ENCODE measurements at places on chromosomes 4 and X.

- DNase-seq = no peak
Measured at GRCh38 chr4:52234561-52235440, 183.7 kb downstream of the SPATA18 start.

DNA sequence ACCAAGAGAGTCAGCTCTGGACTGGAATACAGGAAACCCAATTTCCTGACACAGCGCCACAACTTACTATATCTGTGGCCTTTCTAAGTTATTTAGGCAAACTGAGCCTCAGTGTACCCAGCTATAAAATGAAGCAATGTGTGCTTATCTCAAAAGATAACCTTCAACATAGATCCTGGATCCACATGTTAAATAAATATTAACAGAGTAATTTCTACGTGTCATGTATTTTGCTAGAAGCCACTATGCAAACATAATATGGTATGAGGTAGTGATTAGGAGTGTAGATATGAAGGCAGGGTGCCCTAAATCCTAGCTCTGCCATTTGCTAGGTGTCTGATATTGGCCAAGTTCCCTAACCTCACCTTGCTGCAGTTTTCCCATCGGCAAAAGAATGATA lies 527.0 kb downstream of the RAB28 start:
- DNase-seq = no peak

GRCh38 chr4:26319949-26320537 lies 771 bp upstream of the RBPJ start:
- peak; percentile 44 for DNase-seq

- no peak for DNase-seq
Measured at GRCh38 chr4:24024605-24025004, 134.8 kb upstream of the PPARGC1A start.

- no peak for DNase-seq
Measured at GRCh38 chr4:47071901-47072341, 40.6 kb downstream of the GABRB1 start.

GRCh38 chr4:38531141-38531727 lies 132.8 kb upstream of the KLF3 start:
- no peak for DNase-seq

GRCh38 chr4:52999626-53000025 lies 137.5 kb downstream of the RASL11B start:
- DNase-seq = no peak

DNA sequence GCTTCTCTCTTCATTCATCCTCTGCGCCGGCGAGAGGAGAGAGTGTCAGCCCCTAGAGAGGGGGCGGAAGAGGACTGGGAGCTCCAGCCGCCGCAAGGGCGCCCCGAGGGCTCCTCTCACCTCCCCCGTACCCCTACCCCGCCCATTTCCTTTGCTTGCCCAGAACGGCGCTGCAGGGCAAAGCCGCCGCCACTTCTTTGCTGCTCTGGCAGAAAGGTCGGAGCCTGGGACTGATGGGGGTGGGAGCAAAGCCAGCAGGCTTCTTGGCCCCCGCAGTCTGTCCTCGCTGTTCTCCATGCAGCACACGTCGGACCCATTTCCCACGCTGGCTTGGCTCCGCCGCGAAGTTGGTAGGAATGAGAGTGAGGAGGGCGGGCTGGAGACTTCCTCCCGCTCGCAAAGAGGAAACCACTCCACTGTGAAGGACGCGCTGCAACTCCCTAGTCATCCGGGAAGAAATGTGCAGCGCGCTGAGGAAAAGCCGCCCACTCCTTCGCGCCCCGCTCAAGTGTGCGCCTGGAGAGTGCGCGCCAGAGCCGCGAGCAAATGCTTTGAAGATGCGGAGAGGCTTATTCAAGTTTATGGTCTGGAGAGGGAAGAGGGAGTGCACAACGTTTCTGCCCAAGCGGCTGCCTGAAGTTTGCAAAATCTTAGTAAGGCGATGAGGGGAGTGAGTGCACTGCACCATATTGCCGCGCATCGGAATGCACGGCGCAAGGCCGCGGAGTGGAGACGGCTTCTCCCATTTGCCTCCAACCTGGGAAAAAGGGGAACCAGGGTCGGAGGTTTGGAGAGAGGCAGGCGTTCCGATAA lies 2.8 kb upstream of the PCDH7 start:
- no peak for DNase-seq

GRCh38 chr4:164997324-164997723 lies 19.9 kb upstream of the TRIM61 start:
- DNase-seq = no peak

- DNase-seq = no peak
Measured at GRCh38 chr4:80008351-80008750, 64.7 kb downstream of the ANTXR2 start.

DNA sequence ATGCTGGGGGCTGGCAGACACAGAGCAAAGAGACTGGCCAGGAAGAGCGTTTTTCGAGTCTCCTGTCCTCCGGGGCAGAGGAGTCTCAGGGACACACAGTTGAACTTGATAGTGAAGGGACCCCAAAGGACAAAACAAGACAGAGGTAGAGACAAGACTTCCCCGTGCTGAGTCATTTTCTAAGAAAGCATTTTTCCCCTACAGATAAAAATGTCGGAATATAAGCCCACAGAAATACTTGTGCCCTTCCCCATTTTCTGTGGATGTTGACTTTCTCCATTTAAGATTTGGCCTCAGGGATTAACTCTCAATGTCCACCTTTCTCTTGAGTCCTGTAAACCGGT lies 523 bp upstream of the BTK start:
- no peak for DNase-seq

DNA sequence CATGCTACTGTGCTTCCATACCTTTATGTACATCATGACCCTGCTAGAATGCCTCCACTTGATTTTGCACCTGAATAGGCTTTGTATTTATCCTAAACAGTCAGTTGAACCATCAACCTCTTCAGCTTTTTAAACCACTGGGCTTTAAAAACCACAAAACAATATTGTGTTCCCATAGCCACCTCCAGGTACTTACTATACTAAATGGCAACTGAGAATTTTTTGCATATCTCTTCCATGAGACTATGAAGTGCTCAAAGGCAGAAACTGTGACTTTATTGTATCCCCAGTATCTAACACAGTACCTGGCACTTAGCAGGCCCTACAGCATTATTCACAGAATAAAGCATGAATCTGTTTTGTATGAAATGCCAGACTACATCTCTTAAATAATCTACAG lies 39.7 kb downstream of the ANAPC10 start:
- no peak for DNase-seq

DNA sequence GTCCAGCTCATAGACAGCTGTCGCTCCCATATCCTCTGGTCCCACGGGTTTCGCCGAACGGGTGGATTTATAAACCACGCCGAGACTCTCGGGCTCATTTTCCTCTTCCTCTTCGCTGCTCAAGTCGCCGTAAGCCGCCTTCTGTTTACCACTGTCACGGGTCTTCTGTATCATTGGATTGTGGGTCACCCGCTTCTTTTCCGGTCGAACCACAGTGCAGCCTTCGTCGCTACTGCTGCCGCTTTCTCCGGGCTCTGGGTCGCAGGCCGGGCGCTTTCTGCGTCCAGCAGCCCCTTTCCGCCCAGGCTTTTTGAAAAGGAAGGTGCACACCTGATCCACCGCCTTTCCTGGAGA lies 311 bp downstream of the RNF113A start:
- no peak for DNase-seq

- DNase-seq = no peak
Measured at GRCh38 chr4:56940971-56941370, 33.3 kb downstream of the REST start.

DNA sequence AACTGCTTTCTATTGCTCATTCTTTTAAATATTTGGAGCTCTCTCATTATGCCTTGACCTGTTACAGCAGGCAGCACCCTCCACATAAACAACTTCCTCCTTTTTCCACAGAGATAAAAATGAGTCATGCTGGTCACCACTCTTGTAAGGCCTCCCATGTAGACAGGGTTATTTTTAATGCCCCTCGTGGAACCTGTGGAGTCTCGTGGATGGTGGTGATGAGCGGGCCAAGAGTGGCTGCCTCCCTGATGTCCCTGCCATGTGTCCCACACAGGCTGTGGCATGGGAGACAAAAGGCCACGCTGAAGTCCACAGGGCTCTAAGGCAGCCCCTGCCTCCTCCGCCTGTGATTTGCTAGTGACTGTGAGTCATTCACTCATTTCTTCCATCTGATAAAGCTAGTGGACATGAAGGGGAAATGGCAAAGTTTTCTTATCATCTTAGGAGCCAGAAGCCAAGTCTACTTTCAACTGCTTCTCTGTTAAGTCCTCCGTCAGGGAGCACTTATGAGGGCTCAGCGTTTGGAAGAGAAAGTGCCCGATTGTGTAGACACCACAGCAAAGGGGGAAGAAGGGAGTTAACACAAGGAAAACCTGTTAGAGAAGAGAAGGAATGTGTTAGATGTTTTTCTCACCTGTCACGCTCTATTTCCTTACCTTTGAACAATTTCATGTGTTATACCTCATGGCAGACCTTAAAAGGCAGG lies 121.6 kb upstream of the FAT1 start:
- no peak for DNase-seq

- no peak for DNase-seq
Measured at GRCh38 chr4:26003056-26003455, 89.0 kb downstream of the SMIM20 start.

GRCh38 chrX:24426340-24426913 lies 38.7 kb upstream of the PDK3 start:
- no peak for DNase-seq

DNA sequence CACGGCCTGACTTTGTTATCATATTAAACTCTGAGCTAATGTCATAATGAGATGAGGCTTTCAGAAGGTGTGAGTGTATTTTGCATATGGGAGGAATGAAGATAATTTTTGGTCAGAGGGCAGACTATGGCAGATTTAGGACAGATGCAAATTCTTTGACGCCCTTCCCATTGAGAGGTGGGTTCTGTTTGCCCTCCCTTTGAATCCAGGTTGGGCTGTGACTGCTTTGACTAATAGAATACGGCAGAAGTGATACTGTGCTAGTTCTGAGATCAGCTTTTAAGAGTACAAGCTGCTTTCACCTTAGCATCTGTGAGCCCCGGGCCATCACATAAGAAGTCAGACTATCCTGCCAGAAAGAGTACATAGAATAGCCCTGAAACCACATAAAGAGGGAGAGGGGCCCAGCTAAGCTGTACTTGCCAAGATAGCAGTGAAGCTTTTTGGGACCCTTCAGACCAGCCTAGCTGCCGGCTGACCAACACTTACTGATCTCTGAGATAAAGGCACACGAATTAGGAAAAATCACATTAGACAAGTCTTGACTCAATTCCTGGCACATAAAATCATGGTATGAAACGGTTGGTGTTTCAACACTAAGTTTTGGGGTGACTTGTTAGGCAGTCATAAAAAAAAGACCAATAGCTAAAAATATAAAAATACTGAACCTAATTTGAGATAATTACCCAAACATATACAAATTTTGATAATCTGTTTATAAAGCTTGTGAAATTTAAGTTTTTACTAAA lies 166.7 kb upstream of the SH3RF1 start:
- no peak for DNase-seq

DNA sequence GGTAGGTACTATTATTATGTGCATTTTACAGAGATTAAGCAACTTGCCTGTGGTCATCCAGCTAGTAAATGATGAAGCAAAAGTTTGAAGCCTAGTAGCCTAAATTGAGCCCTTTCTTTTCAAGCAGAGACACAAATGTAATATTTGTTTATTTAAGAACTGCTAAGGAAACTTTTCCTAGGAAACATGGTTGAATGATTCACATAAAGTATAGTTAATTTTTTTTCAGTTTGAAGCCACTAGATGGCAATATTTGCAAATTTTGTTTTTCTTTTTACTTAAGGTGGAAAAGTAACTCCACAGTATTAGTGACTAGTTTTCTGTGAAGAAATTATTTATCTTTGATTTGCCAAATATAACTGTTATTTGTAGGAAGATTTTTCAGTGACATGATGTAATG lies 52.8 kb upstream of the ANKRD17 start:
- no peak for DNase-seq

DNA sequence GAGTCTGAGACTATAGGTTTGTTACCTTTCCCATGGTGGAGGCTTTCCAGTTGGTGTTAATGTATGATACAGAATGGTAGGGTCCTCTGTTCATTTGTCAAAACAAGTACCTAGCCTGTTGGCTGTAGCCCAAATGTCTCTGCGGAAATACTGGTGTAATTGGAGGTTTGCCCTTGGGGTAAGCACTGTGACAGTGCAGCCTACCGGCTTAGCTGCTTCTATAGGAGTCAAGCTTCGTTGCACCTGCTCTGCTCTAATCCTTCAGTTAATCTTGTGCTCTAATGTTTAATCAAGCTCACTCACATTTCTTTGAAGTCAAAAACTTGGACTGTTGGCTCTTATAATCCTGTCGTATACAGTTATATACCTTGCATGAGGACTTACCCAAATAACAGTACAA lies 203.4 kb downstream of the CCNG2 start:
- DNase-seq = no peak

DNA sequence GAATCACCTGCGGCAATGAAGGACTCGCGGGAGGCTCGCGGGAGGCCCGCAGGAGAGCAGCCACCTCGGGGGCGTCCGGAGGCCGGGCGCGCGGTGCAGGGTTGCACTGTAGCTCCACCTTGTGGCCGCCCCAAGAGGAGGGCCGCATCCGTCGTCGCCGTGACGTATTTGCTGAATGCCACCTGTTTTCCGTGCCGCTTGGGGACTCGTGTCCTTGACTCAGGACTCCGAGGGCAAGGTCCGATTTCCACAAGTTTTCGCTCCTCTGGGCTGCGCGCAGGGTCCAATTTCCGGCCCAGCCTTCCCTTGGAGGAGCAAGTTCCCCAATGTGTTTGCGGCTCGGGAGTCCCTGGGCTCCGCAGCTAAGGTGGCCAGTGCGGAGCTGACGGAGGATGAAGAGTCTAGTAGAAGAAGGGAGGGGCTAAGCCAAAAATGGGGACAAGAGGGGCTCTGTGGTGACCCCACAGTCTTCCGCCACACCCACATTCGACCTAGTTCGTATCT lies 10.7 kb upstream of the DLG3 start:
- DNase-seq = no peak

- no peak for DNase-seq
Measured at GRCh38 chrX:79592259-79592658, 225.1 kb upstream of the ITM2A start.

DNA sequence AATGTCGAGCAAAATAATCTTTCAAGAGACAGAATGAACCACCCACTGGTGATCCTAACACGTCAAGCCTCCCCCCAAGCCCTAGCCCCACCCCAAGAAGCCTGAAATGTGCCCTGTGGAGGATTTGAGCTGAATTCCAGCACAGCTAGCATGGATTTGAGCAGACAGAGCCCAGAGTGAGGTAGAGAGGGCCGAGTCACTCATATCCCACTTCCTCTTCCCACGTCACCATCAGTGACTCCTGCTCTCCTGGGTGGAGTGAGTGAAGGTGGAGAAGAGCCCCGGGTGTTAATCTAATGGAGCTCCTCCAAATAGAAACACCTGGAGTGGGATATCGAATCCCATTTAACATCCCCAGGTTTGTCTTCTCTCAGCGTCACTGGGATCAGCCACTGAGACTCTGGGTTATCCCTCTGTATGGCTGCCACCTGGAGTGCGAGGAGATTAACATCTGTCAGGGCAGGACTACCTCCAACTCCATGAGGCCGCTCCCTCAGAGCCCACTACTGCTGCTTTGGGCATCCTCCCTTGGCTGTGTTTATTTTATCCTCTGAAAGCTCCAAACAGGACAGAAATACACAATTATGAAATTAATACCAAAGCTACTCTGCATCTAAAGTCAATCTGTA lies 136.6 kb downstream of the NWD2 start:
- DNase-seq = no peak

- no peak for DNase-seq
Measured at GRCh38 chrX:14902537-14902936, 29.3 kb downstream of the MOSPD2 start.

- DNase-seq = no peak
Measured at GRCh38 chrX:139930401-139930800, 2.5 kb downstream of the ATP11C start.
